ENCODE measurements at places on chromosomes 2 and 18.

DNA sequence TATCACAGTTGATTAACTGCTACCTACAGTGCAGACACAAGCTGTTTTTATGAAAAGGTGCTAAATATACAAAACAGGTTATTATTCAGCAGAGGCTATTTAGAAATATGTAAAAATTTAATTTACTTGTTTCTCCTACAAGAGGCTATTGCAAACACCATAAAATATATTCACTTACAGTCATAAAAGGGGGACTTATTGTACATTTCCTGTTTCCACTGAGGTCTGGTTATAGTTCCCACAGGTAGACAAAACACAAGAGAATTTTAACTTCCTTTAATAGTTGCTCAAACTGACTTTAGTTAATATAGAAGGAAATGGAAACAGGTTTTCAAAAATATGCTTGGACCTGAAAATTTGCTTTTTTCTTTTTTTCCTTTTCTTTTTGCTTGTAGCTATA, 40.0 kb upstream of the FRZB start:
- no peak for DNase-seq

- DNase-seq, result peak; percentile 70
Measured at GRCh38 chr2:149597668-149598326, 10.2 kb upstream of the MMADHC start.

DNA sequence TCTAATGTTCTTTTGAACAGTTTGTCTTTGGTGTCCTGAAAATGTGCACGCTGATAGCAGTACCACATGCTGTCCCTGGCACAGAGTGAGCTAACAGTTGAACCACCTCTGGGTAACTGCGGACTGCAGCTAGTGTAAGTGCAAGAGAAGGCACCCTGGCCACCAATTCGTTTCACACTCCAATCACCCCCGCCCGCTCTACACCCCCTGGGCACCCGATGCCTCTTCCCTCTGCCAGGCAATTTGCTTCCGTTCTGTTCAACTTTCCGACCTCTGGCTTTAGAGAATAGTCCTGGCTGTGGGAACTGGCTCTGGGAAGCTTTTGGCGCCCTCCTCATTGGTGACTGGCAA, 1.4 kb downstream of the DOCK10 start:
- no peak for DNase-seq

- no peak for DNase-seq
Measured at GRCh38 chr2:69034122-69034521, 21.1 kb downstream of the ANTXR1 start.

GRCh38 chr18:789397-789796, 22.6 kb downstream of the YES1 start:
- no peak for DNase-seq

DNA sequence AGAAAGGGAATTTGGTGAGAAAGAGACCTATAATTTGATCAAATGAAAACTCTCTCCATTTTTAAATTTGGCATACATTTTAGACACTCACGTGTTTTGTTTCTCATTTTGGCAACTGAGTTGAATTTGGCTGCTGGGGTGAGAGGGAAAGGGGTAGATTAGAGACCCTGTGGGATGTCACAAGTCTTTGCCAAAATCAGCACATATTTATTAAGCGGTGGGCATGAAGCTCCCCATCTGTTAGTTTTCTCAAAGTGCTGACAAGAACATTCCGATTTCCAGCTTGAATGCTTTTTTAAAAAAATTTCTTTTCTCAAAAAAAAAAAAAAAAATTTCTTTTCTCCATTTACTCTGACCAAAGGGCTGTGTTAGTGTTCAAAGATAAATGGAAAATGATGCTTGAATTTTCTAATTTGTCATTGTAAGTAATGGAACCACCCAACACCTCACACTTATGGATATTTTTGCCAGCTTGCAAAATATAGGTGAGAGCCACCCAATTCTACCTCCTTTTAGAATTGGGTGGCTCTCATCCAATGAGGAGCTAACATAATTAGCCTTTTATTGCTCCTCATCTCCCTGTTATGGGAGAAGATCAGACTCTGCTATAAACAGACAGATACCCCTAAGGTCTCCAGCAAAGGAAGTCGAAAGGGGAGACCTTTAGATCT, 222.9 kb upstream of the FN1 start:
- no peak for DNase-seq

- DNase-seq, result no peak
Measured at GRCh38 chr18:66226782-66227181, 377.1 kb downstream of the CDH19 start.

- no peak for DNase-seq
Measured at GRCh38 chr18:25147877-25148488, 204.0 kb downstream of the ZNF521 start.

DNA sequence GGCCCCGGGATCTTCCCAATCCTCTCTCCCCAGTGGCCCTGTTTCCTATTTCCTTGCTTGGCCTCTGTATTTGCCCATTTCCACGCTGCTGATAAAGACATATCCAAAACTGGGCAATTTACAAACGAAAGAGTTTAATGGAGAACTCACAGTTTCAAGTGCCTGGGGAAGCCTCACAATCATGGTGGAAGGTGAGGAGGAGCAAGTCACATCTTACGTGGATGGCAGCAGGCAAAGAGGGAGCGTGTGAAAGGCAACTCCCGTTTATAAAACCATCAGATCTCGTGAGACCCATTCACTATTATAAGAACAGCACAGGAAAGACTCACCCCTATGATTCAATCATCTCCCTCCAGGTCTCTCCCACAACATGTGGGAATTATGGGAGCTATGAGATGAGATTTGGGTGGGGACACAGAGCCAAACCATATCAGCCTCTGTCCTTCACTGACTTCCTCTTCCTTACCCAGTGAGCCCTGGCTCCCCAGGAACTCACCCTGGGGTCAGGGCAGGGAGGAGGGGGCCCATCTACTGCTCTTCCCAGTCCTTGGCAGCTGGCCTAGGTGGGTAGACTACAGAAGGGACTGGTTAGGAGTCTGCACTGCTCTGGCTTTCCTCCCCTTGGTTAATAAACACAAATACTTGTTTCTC, 105.8 kb upstream of the MYCN start:
- DNase-seq, result no peak

DNA sequence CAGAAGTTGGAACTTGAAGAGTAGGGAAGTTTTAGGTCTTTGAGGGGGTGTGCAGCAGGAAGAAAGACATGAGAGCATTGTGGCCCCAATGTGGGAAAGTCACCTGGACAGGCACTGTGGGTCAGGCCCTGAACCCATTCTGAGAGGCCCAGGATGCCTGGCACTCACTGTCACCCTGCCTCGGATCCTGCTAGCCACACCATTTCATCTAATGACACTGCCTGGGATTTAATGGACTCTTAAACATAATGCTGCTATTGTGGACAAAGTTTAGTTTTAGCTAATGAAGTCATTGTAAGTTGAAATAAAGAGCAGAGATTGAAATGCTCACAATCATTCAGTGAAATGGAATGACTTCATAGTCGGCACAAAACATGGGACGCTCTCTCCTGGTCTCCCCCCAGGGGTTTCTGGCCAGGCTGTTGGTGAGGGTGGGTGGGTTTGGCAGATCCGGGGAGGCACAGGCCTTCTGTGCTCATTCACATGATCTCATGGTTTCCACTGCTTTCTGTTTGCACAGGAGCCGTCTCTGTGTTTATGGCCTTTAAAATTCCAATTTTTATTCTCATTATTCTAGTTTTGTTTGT, 141.8 kb upstream of the KLHL29 start:
- no peak for DNase-seq

DNA sequence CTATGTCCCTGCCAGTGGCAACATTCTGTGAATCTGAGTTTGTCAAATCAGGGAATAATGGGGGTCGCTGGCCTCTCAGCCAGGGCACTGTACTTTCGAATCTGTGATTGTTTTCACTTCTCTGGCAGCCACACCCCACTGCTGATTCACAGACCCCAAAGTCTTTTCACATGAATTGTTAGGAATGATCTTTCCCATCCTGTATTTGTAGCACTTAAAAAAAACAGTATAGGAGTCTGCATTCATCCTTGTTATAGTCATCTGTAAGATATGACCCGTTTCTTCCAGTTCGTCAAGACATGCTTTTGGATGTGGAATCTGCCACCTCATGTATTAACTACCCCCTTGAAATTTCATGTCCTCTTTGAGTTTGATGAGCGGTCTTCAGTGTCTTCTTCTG, 928 bp downstream of the NAGK start:
- DNase-seq, result no peak

DNA sequence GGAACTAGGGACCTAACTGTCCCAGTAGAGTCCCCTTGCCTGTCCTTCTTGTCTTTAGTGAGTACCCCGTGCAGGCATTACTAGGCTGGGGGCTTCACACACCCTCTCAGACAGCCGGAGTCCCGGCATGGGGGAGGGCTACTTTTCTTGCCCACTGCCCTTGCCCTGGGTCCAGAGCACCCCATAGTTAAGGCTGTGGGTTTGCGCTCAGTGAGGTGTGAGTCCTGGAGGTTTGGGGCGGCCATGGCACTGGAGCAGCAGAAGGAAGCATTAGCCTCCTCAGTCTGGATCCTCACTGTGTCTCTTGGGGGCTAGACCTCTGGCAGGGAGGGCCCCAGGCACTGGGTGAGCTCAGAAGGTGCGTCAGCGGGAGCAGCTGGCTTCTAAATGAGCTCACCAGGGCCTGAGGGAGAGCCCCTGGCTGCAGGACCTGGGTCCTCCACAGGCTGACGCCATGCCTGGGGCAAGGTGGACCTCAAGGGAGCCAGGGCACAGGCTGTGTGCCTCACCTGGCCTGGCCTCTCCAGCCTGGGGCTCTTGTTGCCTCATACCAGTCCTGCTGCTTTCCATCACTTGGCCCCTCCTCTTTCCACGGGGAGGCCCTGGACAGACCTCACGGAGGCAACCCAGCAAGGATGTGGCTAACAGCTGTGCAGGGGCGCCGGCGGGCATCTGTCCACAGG, 27.4 kb downstream of the HS6ST1 start:
- DNase-seq, result no peak

DNA sequence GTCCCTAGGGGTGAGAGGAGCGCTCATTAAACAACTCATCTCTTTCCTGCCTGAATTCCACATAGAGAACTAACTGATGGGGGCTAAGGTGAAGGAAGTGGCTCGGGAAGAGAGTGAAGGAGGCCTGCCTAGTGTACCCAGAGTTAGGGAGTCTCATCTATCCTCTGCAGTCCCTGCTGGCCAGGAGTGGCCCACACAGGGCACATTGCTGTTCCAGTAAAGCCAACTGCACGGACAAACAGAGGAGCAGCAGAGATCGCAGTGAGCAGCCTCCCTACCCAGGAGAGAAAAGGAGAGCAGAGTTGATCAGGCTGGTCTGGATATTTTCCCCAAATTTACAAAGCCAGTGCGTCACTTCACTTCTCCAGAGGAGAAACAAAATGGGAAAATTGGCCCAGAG, 16.9 kb upstream of the FN1 start:
- no peak for DNase-seq

DNA sequence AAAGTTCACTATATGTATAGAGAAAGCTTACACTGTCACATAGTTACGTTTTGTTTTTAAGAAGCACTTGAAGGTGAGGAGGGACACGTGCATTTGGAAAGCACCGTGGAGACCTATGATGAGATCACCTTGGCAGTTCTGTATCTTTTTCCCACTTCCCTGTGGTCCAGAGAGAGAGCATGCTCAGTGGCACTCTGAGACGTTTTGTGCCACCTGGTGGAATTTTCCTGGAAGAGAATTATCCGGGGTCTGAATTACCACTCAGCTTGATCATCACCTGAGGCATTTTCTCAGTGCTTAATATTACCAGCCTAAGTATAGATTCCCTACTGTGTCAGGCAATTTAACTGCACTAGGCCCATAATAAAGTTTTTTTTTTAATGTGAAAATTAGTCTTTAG, 469.4 kb upstream of the SMIM21 start:
- DNase-seq, result peak; percentile 15

DNA sequence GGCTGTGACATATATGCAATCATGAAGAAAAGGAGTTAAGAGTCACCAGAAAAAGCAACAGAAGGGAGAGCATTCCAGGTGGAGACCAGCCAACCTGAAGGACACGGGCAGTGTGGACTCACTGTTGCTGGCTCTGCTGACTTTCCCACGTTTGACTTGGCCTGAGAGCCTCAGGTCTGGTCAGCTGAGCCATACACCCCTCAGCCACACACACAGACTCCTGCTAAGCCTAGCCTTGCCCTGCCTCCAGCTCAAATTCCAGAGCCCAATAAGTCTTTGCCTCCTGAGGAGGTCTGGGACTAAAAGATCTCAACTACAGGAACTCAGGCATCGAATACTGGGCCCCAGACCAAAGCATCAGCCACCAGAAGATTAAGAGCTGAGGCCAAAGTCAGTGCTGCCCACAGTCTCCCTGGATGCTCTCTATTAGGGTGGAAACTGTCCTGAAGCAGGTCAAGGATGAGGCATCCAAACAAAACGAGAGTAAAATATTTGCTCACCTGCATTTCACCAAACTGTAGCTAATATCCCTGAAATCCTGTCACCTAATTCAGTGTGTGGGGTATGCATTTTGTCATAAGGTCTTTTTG, 23.3 kb downstream of the CACNB4 start:
- no peak for DNase-seq

DNA sequence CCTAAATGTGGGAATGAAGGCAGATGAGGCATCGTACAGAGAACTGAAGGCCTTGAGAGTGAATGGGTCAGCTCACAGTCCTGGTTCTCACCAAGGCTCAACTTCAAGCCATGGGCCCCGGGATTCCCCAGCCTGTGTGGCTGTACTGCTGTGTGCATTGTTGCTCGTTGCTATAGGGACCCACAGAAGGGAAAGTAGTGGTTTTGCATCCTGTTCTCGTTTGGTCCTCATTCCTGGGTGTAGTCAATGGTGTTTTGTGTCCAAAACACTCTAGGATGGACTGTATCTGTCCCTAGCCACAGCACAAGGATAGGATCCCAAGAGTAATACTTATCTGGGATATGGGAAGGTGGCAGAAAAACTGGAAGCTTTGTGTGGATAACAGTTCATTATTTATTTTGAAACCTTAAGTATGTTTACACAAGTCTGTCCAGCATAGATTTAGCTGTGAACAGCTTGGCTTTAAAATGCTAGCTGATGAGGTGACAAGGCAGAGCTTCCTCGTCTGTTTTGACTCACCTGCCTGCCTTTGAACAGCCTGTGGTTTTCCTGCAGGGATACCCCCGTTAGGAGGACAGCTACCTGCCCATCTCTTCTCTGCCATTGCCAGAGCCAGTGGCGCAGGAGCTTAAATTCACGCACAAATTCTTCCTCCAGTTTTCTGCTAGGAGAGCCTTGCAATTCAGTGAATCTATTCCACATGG, 85.0 kb downstream of the WDSUB1 start:
- DNase-seq, result no peak

GRCh38 chr18:57627488-57627887, 5.9 kb upstream of the NARS1 start:
- no peak for DNase-seq

- no peak for DNase-seq
Measured at GRCh38 chr18:22567794-22568193, 150.1 kb upstream of the CTAGE1 start.
